ENCODE measurements at places on chromosomes 7 and 10. TPM values are rescaled to one million over a fixed set of nuclear protein-coding genes. Genes with fewer than 3 reads are reported as not detected.

GRCh38 chr10:69948261-69948660, 104.4 kb upstream of the MACROH2A2 start:
- DNase-seq: no peak

DNA sequence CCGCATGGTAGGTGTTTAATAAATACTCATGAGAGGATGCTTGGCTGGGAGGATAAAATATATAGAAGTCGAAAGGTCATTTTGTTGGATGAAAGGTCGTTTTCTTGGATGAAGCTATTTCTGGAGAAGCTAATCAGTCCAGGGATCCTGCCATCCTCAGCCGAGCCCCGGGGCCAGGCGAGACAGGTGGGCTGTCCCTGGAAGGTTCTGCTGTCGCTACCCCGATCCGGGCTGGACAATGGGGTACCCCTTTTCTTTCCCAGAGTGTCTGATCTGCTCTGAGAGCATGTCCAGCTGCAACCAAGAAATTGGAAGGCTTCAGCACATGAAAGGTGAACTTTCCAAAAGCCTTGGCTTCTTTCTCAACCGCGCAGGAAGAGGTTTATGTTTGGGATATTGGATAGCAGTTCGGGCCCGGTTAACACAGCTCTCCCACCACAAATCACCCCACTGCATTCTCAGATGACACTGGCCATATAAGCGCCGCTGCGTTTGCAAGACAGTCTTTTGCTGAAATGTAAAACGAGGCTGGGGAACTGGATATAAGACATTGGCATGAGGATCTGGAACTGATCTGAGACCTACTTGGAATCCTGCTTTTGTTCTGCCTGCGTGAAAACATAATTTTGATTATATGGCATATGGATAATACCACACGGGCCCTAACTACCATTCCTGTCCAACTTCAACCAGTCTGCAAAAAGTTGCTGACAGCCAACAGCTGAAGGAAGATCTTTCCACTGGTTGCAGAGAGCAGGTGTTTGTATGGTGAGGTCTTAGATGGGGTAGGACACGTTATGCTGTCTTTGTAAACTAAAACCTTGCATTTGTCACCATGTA, 31.2 kb upstream of the MSRB2 start:
- no peak for DNase-seq

GRCh38 chr10:99232360-99232999, 3.2 kb downstream of the HPSE2 start:
- DNase-seq: peak; percentile 8

- no peak for DNase-seq
Measured at GRCh38 chr10:117673230-117674010, 130.9 kb downstream of the EMX2 start.

DNA sequence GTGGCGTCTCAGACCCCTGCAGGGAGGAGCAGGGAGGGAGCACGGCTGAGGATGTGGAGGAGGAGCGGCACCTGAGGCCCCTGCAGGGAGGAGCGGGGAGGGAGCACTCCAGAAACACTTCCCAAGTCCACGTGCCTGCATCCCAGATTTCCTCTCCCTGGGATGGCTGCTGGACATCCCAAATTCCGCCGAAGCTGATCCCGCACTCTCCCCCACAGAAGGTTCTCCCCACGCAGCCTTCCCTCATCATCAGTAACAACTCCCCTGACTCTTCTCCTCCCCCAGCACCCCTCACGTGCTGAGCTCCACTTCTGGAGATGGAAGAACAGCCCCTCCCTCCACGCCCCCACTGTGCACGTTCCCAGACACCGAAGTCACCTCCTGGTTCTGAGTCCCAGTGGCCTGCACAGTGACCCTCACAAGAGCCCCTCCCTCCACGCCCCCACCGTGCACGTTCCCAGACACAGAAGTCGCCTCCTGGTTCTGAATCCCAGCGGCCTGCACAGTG, 17.8 kb upstream of the FOXL3 start:
- DNase-seq: no peak

GRCh38 chr10:60105295-60105695, 198.9 kb upstream of the CCDC6 start:
- DNase-seq: no peak

DNA sequence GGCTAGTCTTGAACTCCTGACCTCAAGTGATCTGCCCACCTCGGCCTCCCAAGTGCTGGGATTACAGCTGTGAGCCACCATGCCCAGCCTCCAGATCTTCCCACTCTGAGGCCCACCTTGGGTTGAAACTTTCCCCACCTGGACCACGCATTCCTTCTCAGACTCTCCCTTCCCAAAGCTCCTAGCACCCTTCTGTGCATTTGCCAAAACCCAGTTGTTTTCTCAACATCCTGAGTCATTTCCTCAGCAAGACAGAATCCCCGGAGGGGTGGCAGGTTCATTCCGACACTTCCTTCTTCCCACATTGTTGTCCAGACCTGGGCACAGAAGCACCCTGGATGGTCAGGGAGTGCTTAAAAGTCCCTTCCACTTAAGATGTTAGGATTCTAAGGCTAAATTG, 28.9 kb downstream of the BAG3 start:
- DNase-seq: no peak

- DNase-seq: no peak
Measured at GRCh38 chr10:129021594-129022304, 445.3 kb upstream of the MGMT start.

DNA sequence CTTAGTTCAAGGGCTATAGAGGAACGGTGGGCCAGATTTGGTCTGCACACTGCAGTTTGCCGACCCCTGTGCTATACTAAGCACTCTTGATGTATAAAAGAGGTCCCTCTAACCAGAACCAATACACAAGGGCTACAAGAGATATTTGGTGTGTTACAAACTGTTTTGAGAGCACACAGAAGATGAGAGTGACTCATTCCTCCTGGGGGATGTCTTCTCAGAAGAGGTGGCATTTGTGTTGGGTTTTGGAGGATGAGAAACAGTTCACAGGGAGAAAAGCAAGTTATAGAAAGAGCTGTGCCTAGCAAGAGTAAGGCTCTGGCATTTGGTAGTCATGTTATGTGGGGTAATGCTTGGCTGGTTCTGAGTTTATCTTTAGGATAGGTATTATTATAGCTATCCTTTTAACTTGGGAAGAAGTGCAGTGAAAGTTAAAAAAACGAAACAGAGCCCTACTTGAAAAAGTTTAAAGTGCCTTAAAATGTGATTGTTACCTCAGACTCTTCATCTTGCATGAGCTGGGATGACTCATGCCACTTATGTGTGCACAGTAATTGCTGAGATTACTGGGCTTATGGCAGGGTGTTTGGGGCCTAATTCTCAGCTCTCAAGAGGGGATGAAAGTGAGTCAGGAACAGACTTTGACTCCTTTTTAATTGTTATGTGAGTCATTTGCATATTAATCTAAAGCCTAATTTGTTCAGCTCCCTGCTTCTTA, 160.4 kb downstream of the KIF20B start:
- DNase-seq: no peak

- DNase-seq: no peak
Measured at GRCh38 chr10:128814782-128815181, 652.3 kb upstream of the MGMT start.

DNA sequence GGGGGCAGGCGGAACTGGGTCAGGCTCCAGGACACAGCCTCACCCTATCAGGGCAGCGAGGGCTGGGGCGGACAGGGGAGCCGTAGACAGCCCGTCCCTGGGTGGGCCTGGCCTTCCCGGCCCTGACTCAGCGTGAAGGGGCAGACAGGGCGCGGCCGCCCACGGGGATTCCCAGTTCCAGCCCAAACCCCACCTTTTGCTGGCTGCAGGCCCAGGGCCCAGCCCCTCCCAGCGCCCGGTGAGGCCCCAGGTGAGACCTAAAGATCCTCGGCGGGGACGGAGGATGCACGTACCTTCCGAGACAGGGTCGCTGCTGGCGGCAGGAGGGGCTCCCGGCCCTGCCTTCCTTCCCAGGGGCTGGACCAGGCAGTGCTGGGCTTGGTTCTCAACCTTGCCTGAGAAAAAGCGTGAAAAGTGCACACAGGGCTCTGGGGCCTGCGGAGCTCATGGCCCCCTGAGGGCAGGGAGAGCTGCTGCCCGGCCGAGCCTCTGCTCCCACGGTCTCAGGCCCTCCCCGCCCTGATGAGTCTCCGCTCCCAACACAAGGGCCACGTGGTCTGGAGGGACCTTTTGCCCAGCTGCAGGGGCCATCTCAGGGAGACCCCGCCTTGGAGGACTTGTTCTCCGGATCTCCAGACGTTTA, 43.9 kb upstream of the DNAJB6 start:
- DNase-seq: peak; percentile 75

- no peak for DNase-seq
Measured at GRCh38 chr10:34576797-34577196, 238.3 kb downstream of the PARD3 start.

- DNase-seq: no peak
Measured at GRCh38 chr10:7162331-7162730, 248.5 kb downstream of the SFMBT2 start.

GRCh38 chr7:138893258-138893657, 87.9 kb downstream of the KIAA1549 start:
- no peak for DNase-seq

- no peak for DNase-seq
Measured at GRCh38 chr10:49182776-49183175, 5.4 kb downstream of the TMEM273 start.

DNA sequence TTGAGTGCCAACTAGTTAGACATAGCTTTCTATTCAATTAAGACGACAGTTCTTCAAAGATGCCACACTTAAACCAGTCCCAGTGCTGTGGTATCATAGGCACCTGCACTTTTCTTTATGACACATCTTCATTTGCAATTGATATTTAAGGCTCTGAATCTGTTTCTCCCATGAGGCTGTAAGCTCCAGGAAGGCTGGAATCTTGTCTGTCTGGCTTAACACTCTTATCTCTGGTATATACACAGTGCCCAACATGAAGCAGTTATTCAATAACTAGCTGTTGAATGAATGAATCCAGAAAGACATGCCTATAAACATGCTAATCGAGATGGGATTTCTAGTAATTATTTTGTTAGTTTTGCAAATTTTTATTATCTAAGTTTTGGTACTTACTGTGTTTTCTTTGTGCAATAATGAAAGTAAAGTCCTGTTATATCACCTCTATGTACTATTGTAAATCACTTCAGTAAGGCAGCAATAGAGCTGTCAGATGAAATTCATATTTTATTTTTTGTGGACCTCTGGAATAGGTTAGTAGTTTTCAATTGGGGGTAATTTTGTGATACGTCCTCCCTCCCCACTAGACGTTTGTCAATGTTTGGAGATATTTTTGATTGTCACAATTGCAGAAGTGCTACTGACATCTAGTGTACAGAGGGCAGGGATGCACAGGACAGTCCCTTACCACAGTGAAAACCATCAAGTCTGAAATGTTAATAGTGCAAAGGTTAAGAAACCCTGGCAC, 51.3 kb upstream of the STEAP4 start:
- DNase-seq: no peak

GRCh38 chr10:101223274-101224059, 5.8 kb downstream of the LBX1 start:
- no peak for DNase-seq

DNA sequence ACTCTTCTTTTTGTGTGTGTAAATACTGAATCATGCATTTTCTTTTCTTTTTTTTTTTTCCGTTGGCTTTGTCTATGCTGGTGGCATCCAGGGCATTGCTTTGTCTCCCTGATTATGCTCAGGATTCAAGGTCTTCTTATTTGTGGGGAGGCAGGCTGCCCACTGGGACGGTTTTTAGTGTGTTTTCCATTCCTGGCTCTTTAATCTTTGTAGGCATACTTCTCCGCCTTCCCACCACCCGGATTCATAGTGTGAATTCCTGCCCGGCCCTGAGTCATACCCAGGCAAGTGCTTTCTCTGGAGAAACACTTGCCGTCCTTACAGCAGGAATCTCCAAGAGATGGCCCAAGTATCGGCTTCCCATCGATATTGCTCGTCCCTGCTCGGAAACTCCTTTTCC, 5.2 kb downstream of the ZNF655 start:
- no peak for DNase-seq

DNA sequence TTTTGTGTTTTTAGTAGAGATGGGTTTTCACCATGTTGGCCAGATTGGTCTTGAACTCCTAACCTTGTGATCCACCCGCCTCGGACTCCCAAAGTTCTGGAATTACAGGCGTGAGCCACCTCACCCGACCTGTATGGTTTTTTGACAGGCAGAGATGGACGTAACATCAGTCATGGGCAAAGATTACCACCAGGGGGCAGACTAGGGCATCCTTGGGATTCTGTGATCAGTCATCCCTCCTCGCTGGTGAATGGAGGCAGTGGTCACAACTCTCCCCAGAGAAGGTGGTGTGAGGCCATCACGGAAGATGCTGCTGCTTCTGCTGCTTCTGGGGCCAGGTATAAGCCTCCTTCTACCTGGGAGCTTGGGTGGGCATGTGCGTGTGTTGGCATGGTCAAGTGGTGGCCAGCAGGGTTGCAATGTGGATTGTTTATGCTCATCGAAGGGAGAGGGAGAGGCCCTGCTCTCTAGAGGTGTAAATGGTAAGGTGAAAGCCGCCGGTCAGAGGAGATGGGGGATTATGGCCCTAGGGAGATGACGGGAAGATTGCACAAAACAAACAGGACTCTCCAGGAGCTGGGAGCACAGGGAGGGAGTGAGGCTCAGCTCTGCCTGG, 122.7 kb upstream of the PRSS1 start:
- peak; percentile 84 for DNase-seq

- no peak for DNase-seq
Measured at GRCh38 chr7:47485640-47486435, 96.1 kb downstream of the TNS3 start.

GRCh38 chr10:49632406-49633317, 18.8 kb downstream of the CHAT start:
- DNase-seq: no peak

- DNase-seq: peak; percentile 41
Measured at GRCh38 chr7:151705636-151706276, 171.2 kb downstream of the PRKAG2 start.

- DNase-seq: no peak
Measured at GRCh38 chr10:88076027-88076880, 212.8 kb downstream of the PTEN start.

DNA sequence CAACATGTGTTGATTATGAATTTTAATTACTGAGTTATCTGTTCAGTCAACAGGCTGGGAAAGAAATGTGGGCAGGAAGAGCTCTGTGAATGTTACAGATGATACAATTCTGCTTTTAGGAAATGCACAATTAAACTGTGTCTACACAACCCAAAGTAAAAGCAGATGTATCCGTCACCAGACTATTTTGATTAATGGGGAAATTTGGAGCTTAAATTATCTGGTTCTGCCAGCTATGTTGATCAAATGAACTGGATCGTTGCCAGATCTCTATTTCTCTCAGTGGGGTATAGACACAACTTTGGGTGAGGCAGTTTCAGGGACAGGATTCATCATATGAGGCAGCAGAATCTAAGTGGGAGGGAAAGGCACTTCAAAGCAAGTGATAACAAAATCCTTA, 136.5 kb downstream of the NEUROD6 start:
- DNase-seq: no peak

CPN1 gene
- 0.14 TPM for total RNA-seq

FAM241B gene
- total RNA-seq: 3.7 TPM

UFSP1 gene
- total RNA-seq: 2.1 TPM

MTPN gene
- 93.1 TPM for total RNA-seq

TBL2 gene
- 25.4 TPM for total RNA-seq

SORBS1 gene
- 699 TPM for total RNA-seq

ICA1 gene
- total RNA-seq: 18.7 TPM

PKD1L1 gene
- total RNA-seq: 0.95 TPM

FAM24A gene
- not detected for total RNA-seq

UPK3B gene
- total RNA-seq: 2.2 TPM

EBLN1 gene
- total RNA-seq: not detected

ADRB1 gene
- total RNA-seq: 1.5 TPM

SLC13A1 gene
- total RNA-seq: 2.1 TPM

PPP1R17 gene
- total RNA-seq: not detected

ADAM12 gene
- 0.20 TPM for total RNA-seq

SRGN gene
- total RNA-seq: 15.6 TPM

FAM25C gene
- total RNA-seq: not detected
